ENCODE measurements at places on chromosomes 11 and 22.

- peak; percentile 28 for DNase-seq
Measured at GRCh38 chr22:46777609-46777970, 15.1 kb downstream of the TBC1D22A start.

- DNase-seq: no peak
Measured at GRCh38 chr22:46081831-46082210, 68.5 kb upstream of the PPARA start.

- no peak for DNase-seq
Measured at GRCh38 chr22:30272781-30273601, 6.3 kb upstream of the OSM start.

- DNase-seq: no peak
Measured at GRCh38 chr22:26568207-26568706, 21.7 kb downstream of the TPST2 start.

DNA sequence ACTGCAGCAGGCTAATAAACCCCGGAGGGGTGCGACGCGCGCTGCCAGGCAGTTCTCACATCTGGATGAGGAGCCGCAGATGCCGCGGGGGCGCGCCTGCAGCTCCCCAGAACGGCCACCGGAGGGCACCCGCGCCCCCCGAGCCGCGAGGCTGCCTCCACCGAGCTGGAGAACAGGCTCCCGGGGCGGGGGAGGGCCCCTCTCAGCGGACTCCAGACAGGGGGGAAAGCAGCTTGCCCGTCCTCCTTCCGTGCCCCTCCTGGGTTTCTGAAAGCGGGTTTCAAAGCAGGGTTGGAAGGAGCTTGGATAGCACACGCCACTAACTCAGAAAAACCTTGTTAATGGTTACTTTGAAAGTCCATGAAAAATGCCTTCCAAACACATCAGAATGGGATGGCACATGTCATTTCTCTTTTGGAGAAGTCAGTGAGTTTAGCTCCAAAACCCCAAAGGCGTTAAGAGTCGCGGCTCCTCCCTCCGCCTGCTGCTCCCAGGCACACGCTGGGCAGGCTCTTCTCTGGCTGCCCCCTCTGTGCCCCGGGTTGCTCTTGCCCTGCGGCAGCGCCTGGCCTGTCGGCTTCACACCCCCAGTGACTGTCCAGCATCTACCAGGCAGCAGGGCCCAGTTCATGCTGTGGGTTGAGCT, 317.8 kb downstream of the NTM start:
- DNase-seq: no peak

DNA sequence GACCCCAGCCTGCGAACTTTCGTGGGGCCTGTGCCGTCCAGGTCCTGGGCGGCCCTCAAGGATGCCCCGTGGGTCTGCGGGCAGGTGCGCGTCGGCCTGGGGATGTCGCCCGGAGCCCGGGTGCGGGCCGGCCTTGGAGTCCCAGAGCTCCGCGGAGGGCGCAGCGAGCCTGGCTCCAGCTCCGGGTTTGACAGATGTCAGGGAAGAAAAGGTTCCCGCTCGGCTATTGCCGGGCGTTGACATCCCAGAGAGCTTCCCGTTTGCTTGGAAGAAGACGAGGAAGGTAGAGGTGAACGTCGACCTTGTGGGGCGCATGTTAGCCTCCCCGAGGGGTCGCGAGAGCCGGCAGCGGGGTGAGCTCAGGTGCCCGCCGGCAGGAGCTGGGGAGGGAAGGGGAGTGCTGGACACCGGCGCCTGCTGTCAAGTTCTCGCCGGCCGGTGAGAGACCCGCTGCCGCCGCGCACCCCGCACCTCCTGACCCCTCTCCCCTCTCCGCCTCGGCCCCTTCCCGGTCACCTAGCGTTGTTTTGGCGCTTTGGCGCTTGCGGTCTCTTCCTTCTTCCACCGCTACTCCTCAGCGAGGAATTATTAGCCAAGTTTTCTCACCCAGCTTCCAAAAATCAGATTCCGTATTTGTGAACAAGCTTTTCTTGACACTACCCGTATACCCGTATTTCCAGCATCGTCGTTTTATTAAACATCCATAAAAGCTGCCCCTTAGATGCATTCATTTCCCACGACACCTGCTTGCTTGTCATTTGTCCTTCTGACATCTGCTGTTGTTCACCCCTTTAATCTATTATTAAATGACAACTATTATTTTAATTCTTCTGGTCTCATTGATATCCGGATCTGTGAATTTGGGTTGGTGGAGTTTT, 1.3 kb downstream of the BMAL1 start:
- no peak for DNase-seq

GRCh38 chr22:49569286-49570031, 258.2 kb downstream of the BRD1 start:
- no peak for DNase-seq

- no peak for DNase-seq
Measured at GRCh38 chr22:17802822-17803221, 28.6 kb upstream of the BID start.

DNA sequence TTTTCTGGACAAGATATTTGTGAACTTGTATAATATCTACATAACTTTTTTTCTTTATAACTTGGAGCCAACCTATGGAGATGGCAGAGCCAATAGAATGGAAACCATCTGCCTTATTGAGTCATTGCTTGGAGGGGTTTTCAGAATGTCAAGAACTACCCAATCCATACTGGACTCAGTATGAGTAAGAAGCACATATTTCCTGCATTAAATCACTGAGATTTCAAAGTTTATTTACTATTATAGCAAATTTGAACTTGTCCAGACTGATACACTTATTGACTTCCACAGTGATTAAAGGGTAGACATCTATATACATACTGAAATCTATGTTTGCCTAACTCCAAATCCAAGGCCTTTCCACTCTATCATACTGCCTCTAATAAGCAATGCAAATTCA, 704.0 kb downstream of the KCNA4 start:
- no peak for DNase-seq

GRCh38 chr22:27972732-27973698, 54.0 kb upstream of the PITPNB start:
- no peak for DNase-seq

DNA sequence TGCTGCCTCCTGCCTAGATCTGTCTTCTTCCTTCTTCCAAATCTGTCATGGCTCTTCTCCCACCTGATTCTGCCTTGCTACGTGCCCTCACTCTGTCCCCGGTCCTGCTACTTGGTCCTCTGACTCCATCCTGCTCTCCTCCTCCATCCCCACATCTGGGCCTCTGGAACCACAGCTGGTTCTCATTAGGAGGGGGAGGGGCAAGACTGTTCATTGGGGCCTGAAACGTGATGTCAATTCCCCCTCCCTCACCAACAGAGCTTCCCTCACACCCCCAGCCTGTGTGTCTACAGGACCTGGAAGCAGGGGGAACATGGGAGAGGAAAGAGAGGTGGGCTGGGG, 9.1 kb downstream of the DCHS1 start:
- no peak for DNase-seq

DNA sequence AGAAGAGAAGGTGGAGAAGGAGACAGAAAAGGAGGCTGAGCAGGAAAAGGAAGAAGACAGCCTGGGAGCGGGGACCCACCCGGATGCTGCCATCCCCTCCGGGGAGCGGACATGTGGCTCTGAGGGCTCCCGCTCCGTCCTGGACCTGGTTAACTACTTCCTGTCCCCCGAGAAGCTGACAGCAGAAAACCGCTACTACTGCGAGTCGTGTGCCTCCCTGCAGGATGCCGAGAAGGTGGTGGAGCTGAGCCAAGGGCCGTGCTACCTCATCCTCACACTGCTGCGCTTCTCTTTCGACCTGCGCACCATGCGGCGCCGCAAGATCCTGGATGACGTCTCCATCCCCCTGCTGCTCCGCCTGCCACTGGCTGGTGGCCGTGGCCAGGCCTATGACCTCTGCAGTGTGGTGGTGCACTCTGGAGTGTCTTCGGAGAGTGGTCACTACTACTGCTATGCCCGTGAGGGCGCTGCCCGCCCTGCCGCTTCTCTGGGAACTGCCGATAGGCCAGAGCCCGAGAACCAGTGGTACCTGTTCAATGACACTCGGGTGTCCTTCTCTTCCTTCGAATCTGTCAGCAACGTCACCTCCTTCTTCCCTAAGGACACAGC, 21.4 kb downstream of the USP35 start:
- no peak for DNase-seq

Data from activated effector memory CD4-positive, alpha-beta T cell treated with Interleukin-2 at 50 U/mL for 16 hours (primary cell).